ENCODE measurements at places on chromosomes 7 and 10. TPM values are rescaled to one million over a fixed set of nuclear protein-coding genes. Genes with fewer than 3 reads are reported as not detected.

NME8 gene
- not detected for total RNA-seq

ERVW-1 gene
- not detected for total RNA-seq

CUZD1 gene
- total RNA-seq = 0.47 TPM

SSC4D gene
- 0.47 TPM for total RNA-seq

SLC18A3 gene
- total RNA-seq = not detected

IDI2 gene
- total RNA-seq = not detected

DYNC1I1 gene
- 0.17 TPM for total RNA-seq

GNAI1 gene
- 35.8 TPM for total RNA-seq

ATRNL1 gene
- total RNA-seq = 0.16 TPM

CC2D2B gene
- not detected for total RNA-seq

GPR22 gene
- not detected for total RNA-seq

TFR2 gene
- total RNA-seq = 0.26 TPM

SPDYE1 gene
- total RNA-seq = under 0.01 TPM

CADPS2 gene
- 11.8 TPM for total RNA-seq

ZCCHC24 gene
- 35.1 TPM for total RNA-seq

PIK3AP1 gene
- total RNA-seq = 0.52 TPM

TMEM176B gene
- not detected for total RNA-seq

PPP1R17 gene
- total RNA-seq = under 0.01 TPM

AEBP1 gene
- 20.2 TPM for total RNA-seq
